ENCODE measurements at places on chromosomes 13 and 19.
A peak's percentile ranks its signal among the peaks of the same experiment; 100 is the strongest.

DNA sequence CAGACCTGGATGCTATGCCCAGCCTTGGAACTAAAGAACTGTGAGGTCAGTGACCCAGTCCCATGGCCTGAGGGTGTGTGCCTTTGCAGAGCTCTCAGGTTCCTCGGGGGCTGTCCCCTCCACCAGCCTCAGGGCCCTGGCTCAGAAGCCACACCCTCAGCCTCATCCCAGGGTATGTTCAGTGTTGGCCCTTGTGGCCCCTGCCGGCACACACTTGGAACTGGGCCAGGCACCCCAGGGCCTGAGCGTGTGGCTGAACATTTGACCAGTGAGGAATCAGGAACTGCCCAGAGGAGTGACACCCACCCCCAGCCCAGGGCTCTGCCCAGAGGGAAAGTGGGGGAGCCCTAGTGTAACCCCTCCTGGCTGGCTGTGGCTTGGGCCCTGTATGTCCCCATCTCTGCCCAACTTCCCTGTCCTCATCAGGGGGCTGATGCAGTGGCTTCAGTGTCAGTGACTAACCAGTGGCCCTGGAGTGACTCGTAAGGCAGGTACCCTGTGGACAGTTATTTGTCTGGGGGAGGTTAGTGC, 10.0 kb downstream of the NKPD1 start:
- no peak for DNase-seq

DNA sequence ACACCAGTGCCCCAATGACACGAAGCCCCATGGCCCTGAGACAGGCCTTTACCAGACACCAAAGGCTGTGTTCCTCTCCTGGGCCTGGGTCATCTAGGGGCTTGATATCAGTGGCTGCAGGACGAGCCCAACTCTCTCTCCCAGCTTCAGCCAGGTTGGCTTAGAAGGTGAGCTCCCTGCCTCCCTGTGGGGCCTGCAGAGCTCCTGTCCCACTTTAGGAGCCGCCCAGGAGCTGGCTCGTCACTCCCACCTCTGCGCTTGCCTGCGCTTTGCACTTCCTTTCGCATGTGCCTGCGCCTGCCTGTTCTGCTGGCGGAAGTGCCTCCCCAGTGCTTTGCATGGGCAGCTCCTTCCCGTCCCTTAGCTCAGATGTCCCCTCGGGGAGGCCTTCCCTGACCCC, 4.9 kb downstream of the CALM3 start:
- no peak for DNase-seq

GRCh38 chr19:374183-374885, 29.7 kb upstream of the MIER2 start:
- no peak for DNase-seq

GRCh38 chr13:27411341-27411740, 13.1 kb upstream of the GTF3A start:
- peak; percentile 31 for DNase-seq

DNA sequence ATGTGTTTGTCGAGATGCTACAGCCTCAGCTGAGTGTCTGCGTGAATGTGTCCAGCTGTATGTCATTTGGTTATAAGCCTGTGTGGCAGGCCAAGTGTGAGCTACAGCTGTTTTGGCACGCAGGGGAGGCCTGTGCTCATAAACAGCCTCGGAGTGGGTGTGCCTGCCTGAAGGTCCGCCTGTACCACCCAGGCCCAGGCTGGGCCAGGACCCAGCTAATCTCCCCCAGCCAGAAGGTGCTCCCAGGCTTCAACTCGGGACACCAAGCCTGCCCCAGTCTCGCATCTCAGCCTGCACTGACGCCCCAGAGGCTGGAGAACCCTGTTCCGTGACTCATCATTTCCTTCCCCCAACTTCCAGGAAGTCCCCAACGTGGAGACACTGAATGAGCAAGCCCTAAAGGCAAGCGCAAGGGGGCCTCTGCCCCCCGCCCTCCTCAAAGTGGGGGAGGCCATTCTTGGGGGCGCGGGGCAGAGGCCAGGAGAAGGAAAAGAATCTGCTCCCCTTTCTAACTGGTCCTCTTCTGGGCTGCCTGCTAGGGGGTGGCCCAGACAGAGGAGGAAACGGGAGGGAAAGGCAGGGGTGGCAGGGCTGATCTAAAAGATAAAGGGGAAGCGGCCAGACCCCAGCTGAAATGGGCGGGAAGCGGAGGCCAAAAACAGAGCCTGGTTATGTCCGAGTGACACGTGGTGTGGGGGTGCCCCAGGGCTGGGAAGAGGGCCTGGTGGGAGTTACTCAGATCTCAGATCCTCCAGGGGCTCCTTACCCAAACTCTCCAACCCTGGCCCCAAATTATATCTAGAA, 2.0 kb downstream of the SLC1A5 start:
- peak; percentile 80 for DNase-seq

GRCh38 chr19:43527860-43528622, 1.0 kb upstream of the ETHE1 start:
- DNase-seq: peak; percentile 46

DNA sequence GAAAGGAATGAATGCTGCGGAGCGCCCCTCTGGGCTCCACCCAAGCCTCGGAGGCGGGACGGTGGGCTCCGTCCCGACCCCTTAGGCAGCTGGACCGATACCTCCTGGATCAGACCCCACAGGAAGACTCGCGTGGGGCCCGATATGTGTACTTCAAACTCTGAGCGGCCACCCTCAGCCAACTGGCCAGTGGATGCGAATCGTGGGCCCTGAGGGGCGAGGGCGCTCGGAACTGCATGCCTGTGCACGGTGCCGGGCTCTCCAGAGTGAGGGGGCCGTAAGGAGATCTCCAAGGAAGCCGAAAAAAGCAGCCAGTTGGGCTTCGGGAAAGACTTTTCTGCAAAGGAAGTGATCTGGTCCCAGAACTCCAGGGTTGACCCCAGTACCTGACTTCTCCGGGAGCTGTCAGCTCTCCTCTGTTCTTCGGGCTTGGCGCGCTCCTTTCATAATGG, 8.6 kb downstream of the PDX1 start:
- DNase-seq: no peak

- no peak for DNase-seq
Measured at GRCh38 chr19:34224996-34225658, 29.2 kb upstream of the GARRE1 start.

GRCh38 chr19:54469496-54469934, 3.6 kb downstream of the CDC42EP5 start:
- no peak for DNase-seq

DNA sequence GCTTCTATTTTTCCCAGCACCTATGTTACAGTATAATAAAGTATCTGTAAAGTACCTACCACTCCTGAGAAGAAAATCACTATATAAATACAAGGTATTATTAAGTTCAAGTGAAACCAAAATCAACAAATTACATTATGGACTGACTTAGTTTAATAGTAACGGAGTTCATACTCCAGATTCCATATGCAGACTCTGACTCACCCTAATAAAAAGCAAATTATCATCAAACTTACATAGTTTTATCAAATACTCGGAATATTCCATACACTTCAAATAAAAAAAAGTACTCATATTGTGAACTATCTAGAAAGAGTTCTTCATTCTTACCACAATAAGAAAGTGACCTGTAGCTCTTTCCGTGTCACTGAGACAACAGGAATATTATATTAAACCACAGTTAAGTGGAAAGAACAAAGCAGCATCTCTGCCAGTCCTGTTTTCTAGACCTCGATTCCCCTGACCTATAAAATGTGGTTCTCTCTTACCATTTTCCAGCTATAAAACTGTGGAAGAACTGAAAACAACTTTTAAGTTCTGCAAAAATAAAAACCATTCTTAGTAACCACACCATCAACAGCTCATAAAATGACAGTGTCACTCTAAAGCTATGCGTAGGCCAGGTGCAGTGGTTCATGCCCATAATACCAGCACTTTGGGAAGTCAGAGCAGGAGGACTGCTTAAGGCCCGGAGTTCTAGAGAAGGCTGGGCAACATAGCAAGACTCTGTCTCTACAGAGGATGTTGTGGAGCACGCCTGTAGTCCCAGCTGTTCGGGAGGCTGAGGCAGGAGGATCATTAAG, 42.6 kb downstream of the USP12 start:
- DNase-seq: no peak

Data from inflammatory macrophage treated with lipopolysaccharide for 1 hour (primary cell).